COR-L47 (cell line): ENCODE measurements at places on chromosomes 5 and 9.
A peak's percentile ranks its signal among the peaks of the same experiment; 100 is the strongest.

DNA sequence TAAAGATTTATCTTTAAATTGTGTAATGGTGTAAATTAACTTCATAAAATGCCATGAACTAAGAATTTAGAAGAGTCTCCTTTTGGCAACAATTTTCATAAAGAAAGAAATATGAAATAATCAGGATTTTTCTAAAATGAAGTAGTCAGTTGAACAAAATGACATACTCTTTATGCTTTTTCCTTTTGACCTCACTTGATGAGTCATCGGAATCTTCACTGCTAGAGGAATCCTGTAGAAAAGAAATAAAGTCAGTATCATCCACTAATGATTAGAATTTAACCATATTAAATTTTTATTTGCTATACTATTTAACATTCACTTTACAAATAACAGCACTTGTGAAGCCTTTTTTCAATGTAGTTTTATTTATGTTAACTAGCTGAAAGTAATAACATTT, 26.1 kb downstream of the CHD1 start:
- DNase-seq = no peak

DNA sequence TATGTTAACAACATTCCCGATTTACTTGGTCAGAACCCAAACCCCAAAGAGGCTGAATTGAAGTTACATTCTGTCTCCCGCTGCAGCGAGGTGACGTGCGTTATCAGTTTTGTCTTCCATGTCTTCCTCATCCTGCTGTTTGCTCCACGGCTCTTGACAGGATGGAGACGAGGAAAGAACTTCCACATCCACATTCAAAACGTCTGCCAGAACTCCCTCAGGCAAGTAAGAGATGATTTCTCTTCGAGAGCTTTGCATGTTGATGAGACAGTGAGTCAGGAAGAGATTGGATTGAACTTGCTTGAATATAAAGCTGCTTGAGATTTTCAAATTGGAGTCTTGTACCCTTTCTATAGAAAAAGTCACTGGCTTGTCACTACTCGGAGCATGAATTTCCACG, 242.6 kb downstream of the AUH start:
- DNase-seq = no peak

DNA sequence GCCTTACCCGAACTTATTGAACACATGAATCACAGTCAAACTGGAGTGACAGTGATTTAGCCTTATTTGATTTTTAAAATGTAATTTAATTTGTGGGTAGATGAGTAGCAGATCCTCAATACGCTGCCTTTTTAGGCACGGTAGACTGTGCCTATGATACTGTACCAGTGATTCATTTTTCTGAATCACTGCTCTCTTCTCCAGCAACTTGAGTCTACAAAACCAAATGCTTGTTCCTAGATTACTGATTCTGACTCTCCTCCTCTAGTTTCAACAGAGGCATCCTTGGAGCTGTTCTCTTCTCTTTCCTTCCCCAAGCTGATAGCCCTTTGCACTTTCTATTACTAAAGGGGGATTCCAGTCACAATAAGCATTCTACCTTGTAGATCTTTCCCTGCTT, 94.3 kb upstream of the IL7R start:
- DNase-seq = no peak

DNA sequence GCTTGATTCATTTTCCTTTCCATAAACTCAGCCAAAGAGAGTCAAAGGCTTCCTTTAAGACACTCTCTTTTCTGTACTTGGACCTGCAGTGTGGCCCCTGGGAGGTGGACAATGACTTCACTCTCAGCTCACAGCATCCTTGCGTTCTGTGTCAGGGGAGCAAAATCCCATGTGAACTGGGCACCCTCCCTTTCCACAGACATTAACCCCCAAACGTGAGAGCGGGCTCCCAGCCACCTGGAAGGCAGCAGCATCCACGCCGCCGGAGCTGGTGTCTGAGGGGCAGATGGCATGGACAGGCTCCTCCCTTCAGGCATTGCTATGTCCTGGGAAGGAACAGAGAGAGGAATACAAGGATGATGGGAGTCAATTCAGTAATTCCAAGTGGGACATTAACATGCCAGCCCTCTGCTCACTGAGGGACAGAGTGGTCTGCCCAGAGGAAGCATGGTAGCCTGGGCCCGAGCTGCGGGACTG, 39.5 kb downstream of the TRIP13 start:
- no peak for DNase-seq

DNA sequence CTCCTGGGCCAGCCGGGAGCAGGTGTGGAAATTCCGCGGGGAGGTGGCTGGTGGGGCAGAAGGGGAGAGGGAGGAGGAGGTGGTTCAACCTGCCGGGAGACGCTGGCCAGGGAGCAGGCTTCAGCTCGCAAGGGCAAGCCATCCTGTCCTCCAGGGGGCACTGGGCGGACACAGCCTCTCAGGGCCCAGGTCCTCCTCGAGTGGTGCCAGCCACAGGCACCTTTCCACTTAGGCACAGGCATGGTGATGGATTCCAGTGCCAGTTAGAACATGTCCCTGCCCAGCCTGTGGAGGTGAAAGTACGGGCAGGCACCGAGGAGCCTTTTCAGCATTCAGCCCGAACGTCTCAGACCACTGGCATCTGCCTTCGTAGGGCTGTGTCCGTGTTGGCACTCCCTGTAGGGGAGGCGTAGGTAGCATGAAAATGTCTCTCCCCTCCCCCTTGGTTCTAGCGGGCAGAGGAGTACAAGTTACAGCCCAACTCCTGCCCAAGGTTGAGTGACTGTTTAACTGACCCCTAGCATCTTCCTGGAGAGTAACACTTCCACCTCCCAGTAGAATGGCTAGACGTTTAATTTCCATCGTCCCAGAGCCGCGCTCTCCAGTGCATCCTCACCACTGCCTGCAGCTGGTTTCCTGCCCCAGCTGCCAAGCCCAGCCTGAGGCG, 48.9 kb downstream of the DAB2IP start:
- peak; percentile 30 for DNase-seq

DNA sequence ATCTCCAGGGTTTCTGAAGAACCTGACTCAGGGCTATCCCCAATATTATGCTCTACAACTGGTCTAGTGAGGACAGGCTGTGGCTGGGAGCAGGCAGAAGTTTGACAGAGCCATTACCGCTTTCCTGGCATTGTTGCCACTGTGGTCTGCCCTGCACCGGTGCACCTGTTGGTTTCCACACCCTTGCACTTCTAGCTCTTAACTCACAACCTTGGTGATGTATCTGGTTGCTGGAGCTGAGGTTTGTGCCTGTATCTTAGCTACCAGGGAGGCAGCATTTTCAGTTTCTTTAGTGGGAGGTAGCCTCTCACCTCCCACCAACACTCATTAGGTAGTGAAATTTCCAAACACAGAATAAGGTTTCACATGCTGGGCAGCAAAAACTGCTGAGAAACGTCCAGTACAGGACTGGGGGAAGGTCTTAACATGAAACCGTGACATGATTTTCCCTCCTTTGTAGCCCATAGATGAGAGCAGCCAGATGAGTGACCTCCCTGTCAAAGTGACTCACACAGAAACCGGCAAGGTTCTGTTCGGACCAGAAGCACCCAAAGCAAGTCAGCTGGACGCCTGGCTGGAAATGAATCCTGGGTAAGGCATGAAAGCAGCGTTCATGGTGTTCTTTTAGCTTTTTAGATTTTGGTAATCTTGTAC, 57.7 kb downstream of the SMARCA2 start:
- DNase-seq = no peak

DNA sequence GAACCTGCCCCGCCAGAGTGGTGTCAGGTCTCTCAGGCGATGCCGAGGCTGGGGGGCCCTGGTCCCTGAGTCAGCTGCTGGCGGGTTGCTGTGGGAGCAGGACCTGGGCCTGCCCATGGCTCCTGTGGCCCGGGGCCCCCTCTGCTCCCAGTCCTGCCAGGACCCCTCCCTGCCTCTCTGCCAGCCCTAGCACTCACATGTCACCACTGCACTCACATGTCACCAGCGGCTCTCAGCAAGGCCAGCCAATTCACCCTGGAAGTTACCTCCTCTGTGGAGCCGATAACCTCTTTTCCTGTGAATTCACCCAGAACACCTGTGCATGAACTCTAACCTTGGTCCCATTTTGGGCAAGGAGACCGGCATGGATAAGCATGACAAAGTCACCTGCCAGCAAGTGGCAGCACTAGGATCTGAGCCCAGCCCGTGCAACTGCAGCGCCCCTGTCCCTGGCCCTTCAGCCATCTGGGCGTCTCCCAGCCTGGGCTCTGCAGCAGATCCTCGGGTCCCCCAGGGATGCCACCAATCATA, 170.2 kb downstream of the GAPVD1 start:
- DNase-seq = no peak

DNA sequence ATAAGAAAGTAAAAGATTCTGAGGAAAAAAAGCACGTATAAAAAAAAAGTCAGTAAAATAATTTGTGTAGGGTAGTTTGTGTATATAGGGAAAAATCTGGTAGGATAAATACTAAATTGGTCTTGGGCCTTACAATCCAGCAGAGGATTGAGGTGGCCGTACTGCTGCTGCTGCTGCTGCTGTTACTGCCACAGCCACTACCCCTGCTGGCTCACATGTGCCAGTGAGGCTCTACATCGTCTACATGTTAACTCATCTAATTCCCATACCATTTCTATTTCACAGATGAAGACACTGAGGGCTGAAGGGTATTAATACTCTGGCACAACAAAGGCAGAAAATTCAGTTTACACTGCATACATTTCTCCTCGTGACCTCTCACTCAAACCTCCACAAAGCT, 928.5 kb downstream of the TLE4 start:
- no peak for DNase-seq

DNA sequence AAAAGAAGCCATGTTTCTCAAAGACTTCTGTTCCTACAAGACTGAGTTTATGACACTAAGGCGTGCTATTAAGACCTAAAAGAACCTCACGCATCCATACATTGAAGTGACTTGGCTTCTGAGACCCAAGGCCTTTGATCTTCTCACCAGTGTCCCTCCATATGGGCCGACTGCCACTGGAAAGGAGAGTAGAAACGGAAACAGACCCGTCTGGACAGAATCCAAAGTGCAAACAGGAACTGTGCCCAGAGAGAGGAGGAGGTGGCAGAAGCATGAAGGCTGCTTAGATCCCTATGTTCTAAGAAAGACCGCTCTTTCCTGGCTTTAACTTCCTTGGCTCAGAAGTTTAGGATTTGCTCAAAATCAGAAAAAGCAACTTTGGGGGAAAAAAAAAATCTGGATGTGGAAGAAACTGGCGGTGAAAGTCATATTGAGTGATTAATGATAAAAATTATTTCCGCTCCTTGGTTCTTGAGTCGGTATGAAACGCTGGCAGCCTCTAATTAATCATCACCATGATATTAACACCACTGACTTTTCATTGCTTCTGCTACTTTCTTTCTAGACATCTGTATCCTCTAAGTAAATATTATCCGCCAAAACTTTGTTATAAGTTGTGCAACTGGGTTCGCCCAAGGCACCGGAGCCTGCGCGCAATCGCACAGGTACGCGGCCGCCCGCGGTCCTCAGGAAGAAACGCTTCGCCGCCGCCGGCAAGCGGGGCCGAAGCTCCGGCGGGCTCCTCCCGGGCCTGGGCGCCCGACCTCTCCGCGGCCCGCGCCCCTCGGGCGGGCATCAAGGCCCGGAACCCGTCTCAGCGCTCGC, 726 bp downstream of the DAP start:
- DNase-seq = peak; percentile 28

DNA sequence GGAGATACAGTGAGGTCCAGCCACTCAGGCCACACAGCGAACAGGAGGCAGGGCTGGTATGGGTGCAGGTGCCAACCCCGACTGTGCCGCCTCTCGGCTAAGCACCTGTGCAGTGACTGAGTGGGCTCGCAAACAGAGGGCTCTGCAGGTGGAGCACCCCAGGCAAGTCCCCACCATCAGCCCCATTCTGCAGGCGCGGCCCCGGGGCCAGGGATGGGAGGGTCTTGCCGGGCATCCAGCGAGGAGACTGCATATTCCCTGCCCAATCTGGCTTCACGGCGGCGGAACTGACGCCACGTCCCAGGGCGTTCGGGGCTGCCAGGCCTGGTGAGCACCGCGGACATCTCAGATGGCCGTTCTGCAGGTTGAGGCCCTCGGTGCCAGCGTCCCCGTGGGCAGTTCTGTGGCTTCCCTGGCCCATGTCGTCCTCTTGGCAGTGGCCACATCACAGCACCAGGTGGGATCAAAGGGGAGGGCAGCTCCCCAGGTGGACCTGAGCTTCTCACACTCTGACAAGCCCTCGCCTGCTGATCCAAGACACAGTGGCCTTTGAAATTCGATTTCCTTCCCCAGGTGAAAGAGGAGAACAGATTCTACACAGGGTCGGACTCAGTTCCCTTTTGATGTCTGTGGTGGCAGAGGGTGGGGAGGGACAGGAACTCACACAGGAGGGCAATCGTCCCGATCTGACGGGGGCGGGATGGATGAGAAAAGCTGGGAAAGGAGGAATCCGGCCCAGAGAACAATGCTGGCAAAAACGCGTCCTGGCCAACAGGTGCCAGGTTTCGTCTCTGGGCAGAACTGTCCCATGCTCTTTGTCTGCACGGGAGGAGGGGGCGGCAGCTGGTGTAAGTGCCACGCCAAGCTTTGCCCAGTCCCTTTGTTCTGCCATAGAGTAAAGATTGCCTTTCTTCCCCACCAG, 18.8 kb downstream of the DBH start:
- peak; percentile 53 for DNase-seq

DNA sequence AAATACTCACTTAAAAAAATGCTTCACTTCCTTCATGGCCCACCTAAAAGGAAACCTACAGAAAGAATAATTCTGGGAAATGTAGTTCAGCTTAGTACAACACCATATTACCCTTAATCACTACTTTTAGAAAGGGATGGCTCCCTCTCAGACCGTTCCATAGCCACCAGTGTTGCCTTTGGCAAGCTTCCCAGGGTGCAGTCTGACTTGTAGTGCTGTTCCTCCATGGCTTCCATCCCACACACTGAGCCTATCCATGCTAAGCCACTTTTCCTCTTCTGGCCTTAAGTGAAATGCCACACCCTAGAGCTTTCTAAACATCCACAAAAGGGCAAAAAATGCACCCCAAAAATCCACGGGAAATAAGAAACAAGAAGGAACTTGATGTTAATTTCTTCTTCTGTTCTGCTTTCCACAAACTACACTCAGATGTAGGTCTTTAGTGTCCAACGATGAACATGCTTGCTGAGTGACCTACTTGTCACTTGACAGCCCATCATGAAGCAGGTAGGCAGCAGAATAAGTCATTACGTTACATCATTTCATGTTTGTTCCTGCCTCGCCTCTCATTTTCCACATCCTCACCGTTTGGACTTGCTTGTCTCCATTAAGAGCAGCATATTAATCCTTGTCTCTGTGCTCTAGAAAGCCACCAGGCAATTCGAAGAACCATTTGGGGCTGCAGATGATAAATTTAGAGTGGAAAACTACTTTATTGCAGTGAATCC, 391.1 kb upstream of the GRAMD2B start:
- peak; percentile 52 for DNase-seq

GRCh38 chr5:159310511-159310910, 19.8 kb downstream of the IL12B start:
- peak; percentile 15 for DNase-seq

- DNase-seq = no peak
Observed at GRCh38 chr9:121009650-121010049, 40.4 kb downstream of the C5 start.

- no peak for DNase-seq
Observed at GRCh38 chr5:171152382-171152781, 156.7 kb upstream of the TLX3 start.

GRCh38 chr5:174984863-174985262, 260.5 kb downstream of the MSX2 start:
- no peak for DNase-seq
